ENCODE measurements at places on chromosomes 12 and 14. TPM values are rescaled to one million over a fixed set of nuclear protein-coding genes. Genes with fewer than 3 reads are reported as not detected.

HEATR5A gene
- total RNA-seq = 36.1 TPM

MYO1H gene
- not detected for total RNA-seq

TNS2 gene
- 179 TPM for total RNA-seq

FUT8 gene
- total RNA-seq = 28.1 TPM

IFNG-AS1 gene
- not detected for total RNA-seq

DNA sequence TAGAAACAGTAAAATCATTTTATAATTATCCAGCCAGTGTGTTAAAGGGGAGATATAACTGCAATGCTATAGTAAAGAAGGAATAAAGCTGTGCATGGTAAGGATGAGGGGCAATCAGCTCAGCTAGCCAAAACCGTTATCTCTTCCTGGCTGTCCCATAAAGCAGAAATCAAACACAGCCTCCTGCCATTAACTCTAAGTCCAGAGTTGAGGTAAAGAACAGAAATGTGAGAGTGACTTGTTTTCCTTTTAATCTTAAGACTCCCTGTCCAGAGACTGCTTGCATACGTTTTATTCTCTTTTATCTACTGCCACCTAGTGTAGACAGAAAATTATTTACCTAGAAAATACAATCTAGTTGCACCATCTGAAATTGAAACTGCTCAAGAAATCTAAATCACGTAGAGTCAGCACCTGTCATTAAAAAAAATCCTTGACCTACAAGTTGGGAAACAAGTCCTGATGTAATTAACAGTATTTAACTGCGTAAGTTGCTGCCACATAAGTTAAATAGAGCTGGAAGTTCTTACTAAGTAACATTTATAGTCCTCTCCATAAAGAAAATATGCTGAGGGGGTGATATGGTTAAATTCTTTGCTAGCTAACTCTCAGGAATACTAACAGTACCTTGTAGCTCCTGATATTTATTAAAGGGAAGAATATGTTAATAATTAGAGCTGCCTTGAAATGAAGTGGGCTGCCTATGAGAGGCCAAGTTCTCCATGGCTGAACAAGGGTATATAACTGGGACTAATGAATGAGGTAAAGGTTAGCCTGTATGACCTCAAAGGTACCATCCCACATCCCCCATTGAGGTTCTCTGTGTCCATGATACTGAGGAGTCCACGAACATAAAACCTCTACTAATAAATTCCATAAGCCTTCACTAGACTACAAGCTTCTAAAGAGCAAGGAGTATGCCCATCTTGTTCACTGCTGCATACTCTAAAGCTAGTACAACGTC lies 62.7 kb downstream of the GALNT4 start:
- peak; percentile 82 for ATAC-seq

DNA sequence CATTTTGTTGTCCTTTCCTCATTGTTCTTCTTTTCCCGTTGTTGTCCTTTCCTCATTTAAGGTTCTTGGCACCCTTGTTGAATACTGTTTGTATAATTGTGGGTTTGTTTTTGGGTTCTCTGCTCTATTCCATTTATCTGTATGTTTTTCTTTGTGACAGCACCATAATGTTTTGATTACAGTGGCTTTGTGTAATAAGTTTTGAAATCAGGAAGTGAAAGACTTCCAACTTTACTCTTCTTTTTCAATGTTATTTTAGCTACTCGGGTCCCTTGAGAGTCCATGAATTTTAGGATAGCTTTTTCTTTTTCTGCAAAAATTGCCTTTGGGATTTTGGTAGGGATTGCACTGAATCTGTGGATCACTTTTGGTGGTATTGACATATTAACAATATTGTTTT lies 28.1 kb downstream of the ETNK1 start:
- no peak for ATAC-seq

GRCh38 chr12:82651489-82651888 lies 35.2 kb upstream of the TMTC2 start:
- no peak for ATAC-seq

DNA sequence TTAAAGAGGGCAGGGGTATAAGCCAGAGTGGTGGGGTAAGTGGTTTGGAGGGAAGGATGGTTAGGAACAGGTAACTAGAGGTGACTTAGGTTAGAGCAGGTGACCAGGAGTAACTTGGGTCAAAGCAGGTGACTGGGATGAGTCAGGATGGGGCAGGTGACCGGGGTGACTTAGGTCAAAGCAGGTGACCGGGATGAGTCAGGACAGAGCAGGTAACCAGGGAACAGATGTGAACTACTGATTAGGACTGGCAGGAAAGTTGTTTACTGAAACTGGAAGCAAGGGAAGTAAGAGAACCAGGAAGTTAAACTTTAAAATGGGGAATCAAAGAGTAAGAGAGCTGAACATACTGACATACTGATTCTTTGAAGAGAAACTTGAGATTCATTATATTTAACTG lies 57.4 kb downstream of the FSCB start:
- ATAC-seq = no peak

DNA sequence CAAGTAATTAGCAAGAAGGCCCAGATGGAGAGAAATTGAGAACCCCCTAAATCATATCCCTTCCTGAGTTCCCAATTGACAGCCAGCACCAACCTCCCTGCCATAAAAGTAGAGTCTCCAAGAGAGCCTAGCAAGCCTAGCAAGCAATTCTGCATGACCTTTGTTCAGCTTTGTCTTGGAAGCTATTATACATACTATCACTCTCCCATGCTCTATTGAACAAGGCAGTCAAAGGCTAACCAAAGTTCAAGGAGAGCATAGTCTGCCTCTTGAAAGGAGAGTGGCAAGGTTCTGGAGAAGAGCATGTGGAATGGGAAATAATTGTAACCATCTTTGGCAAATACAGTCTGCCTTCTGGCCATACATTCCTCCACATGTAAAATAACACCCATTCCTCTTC lies 7.8 kb downstream of the ACOT4 start:
- no peak for ATAC-seq

DNA sequence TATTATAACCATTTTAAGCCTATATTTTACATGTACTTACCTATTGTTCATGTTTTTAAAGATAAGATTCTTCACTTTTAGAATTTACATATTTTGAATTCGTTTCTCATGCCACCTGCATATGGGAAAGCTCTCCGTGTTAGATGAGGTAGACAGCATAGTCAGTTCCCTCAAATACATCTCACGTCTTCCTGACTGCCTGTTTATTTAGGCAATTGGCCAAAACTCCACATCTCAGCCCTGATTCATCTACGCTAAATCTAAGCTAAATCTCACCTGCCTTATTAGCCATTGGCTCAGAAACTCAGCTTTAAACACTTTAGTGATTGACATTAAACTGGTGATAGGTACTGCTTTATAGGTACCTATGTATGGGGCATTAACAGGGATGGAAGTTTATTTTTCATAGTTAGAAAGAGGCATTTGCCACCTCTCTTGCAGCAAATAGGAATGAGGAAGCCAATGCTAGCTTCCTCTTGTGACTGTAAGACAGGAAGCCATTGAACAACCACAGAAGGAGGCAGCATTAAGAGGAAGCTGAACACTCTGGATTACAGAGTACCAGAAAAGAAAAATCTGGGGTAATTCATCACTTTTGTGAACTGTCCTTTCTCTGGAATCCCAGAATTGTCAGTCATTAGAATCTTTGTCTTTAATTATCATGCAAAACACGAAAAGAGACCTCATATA lies 111.9 kb downstream of the LRFN5 start:
- no peak for ATAC-seq

GRCh38 chr12:68349921-68350606 lies 17.9 kb upstream of the MDM1 start:
- no peak for ATAC-seq

DNA sequence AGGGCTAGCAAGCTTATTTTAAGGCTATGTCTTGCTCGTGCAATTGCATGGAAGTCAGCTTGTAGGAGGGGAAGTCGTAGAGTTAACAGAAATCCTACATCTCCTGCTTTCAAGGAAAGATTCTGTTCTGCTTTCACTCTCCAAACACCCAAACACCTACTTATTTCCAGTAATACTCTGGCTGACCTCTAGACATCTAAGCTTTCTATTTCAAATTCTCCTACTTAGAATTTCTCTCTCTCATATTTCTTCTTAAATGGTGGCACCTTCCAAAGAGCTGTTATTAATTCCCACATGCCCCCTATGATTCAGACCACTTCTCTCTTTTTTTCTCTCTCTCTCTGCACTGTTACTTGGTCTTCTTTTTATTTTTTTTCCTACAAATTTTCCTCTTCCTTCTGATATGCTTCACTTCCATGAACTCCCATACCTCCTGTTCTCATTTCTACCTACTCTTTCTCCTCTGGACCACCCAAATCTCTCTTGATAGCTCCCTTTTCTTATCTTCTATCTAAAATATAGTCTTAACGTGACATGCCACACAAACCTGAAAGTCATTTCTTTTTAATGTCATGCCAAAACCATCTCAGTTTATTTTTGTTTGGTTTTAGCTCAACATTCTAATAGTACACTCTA lies 90.8 kb downstream of the RPS6KA5 start:
- no peak for ATAC-seq

DNA sequence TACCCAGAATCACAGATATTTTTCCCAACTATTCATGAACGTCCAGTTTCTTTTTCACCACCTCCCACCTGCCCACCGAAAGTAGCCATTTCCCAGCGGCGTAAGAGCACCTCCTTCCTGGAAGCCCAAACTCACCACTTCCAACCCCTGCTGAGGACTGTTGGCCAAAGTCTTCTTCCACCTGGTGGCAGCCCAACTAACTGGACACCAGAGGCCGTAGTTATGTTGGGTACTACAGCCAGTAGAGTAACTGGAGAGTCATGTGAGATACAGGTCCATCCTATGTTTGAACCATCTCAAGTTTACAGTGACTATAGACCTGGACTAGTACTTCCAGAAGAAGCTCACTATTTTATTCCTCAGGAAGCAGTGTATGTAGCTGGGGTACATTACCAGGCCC lies 81.6 kb downstream of the RAD52 start:
- ATAC-seq = no peak

GRCh38 chr12:31797230-31797872 lies 68.5 kb upstream of the AMN1 start:
- no peak for ATAC-seq

- ATAC-seq = no peak
Measured at GRCh38 chr14:99038431-99038820, 233.6 kb downstream of the BCL11B start.

Data from gastroesophageal sphincter (tissue), 4 donors.